Testis (tissue), 5 donors: ENCODE measurements at places on chromosomes 4 and X. TPM values are rescaled to one million over a fixed set of nuclear protein-coding genes. Genes with fewer than 3 reads are reported as not detected.

TBX22 gene
- 93.9 TPM for total RNA-seq

COL25A1 gene
- 19.2 TPM for total RNA-seq

DNA sequence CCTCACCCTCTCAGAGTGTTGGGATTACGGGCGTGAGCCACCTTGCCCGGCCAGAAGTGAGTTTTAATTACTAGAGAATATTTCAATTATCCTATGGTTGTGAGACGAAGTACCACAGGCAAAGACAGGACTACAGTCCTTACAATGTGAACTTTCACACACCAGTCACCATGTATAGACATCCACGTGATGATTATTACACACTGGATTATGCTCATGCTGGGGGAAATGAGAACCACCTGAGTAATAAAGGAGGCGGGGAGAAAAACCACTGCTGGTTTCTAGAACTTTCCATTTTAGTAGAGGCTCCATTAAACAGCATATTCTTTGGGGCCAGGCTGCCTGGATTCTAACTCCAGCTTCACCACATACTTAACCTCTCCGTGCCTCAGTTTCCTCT is 42.5 kb upstream of the TLR2 start:
- no peak for DNase-seq
- H3K36me3 ChIP-seq: no peaks in the 10 kb centered on the region
- H3K27me3 ChIP-seq: no peaks in the 10 kb centered on the region
- H3K4me3 ChIP-seq: no peak overlapping the region
- no peak overlapping the region for H3K27ac ChIP-seq

VEGFC gene
- total RNA-seq: 4.0 TPM

PHEX gene
- 0.31 TPM for total RNA-seq

DNA sequence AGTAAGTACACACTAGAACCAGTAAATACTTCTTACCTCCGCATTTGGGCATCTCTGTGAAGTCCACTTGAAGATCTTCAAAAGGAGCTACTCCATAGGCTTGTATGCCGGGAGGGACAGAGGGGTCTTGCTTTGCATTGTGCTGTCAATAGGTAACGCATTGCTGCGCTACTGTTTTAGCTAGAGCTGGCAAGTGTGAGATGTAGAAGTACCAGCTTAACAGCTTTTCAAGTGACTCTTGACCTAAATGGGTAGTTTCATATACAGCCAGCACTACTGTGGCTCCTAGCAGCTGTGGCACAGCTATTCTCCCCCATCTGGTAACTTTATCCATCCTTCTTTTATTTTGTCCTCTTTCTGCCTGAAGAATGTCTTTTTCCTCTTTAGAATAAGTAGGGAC is 205.3 kb upstream of the KLF8 start:
- no peak for DNase-seq
- no peak overlapping the region for H3K27ac ChIP-seq
- H3K4me3 ChIP-seq: no peak overlapping the region
- H3K4me1 ChIP-seq: no peaks in the 10 kb centered on the region
- no peaks in the 10 kb centered on the region for H3K36me3 ChIP-seq

MAGED1 gene
- total RNA-seq: 338 TPM

- H3K36me3 ChIP-seq: no peaks in the 10 kb centered on the region
- H3K27ac ChIP-seq: peak within 1 kb of the TSS; percentile 91
- peak; percentile 100 for DNase-seq
- H3K27me3 ChIP-seq: no peaks in the 10 kb centered on the region
- no peaks in the 10 kb centered on the region for H3K4me1 ChIP-seq
These were observed at the start of gene BBS7 for GRCh38 chr4:121869841-121870822. Gene BBS7 (minus strand): TSS chr4:121870474. CDS start chr4:121870313, 161 bp downstream.

DNA sequence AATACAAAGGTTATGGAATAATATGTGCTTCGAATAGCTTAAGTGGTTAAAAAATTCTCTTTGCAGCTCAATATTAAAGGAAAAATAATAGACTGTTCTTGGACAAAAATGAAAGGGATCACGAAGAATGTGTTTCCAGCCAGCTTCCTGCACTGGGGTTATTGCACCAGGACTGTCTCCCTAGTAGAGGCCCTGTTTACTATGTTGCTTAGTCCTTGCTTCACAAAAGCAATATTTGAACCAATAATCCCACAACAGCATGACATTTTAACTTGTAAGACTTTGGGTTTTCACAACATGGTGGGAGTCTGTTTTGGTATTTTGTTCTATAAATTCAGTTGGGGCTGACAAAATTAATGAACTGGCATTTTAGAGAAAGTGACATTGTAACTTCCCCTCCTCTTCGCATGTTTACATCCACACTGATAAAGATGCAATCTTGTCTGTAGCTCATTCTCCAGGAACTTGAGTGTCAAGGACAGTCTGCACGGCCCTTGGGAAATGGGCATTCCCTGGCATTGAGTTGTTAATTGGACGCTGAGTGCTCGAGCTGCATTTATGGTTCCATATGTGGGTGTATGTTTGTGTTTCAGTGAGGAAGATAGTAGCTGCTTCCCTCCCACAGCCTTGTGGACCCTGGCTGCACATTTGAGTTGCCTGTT is 39.0 kb downstream of the SHROOM2 start:
- no peak overlapping the region for H3K27ac ChIP-seq
- no peak for DNase-seq
- H3K36me3 ChIP-seq: no peaks in the 10 kb centered on the region
- H3K4me1 ChIP-seq: peaks cover 9% of the 10 kb centered on the region
- no peaks in the 10 kb centered on the region for H3K27me3 ChIP-seq

DNA sequence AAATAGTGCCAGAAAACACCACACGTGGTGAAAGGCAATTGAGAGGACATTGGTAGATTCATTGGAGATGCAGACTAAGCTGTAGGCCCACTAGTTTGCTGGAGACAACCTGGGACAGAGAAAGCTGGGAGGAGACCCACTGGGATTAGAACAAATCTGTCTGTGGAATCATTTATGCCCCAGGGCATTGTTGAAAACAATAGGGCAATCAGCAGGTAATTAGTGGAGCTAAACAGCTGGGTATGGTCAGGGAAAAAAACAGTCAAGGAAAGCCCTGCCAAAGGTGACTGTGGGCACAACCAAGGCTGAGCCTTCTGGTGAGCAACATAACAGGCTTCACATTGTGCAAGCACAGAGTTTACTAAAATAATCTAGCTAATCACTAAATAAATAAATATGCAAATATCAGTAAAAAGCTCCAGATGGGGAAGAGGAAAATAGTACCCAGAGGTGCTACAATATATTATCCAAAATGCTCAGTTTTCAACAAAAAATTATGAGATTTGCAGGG is 9.0 kb downstream of the TCEAL3 start:
- DNase-seq: no peak
- H3K4me3 ChIP-seq: no peak overlapping the region
- no peaks in the 10 kb centered on the region for H3K27me3 ChIP-seq
- H3K4me1 ChIP-seq: no peaks in the 10 kb centered on the region

- DNase-seq: no peak
- H3K4me1 ChIP-seq: no peaks in the 10 kb centered on the region
- no peak overlapping the region for H3K4me3 ChIP-seq
- H3K27ac ChIP-seq: no peak overlapping the region
These were observed 667.3 kb upstream of the PRKX start for GRCh38 chrX:4380710-4381109.

MID1IP1 gene
- total RNA-seq: 102 TPM

DNA sequence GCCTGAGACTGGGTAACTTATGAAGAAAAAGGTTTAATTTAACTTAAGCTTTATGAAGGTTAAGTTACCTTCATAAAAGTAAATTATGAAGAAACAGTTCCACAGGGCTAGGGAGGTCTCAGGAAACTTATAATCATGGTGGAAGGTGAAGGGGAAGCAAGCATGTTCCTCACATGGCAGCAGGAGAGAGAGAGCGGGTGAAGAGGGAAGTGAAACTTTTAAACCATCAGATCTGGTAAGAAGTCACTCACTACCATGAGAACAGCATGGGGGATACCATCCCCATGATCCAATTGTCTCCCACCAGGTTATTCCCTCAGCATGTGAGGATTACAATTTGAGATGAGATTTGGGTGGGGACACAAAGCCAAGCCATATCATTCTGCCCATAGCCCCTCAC is 944.7 kb upstream of the NDST4 start:
- no peak overlapping the region for H3K4me3 ChIP-seq
- no peaks in the 10 kb centered on the region for H3K4me1 ChIP-seq
- no peak for DNase-seq
- H3K27ac ChIP-seq: no peak overlapping the region
